ENCODE measurements at places on chromosomes 7 and 10.

DNA sequence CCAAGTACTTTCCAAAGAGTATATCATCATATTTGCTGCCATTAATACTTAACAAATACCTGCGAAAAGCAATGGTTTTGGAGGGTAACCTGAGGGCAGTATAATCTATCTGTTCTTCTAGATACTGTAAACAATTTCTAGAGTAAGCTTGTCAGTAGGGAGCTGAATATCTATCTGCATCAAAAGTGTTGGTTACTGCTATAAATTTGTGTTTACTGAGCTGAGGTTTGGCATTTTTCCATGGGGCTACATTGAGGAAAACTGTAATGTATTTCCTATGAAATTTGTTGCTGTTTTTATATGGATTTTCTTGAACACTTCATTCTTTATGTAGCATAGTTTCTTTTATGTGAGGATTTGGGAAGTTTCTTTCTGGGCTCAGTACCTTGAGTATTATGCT is 913.4 kb downstream of the CNTNAP2 start:
- no peaks in the 10 kb centered on the region for H3K36me3 ChIP-seq
- H3K4me1 ChIP-seq, result no peaks in the 10 kb centered on the region
- H3K27ac ChIP-seq, result no peak overlapping the region

- no peak for DNase-seq
- H3K36me3 ChIP-seq, result no peaks in the 10 kb centered on the region
- no peaks in the 10 kb centered on the region for H3K4me1 ChIP-seq
- no peak overlapping the region for H3K27ac ChIP-seq
- no peak overlapping the region for H3K4me3 ChIP-seq
Measured at GRCh38 chr10:113538151-113538550, 14.7 kb upstream of the HABP2 start.

GRCh38 chr10:114078346-114078745 is 34.7 kb downstream of the ADRB1 start:
- no peak for DNase-seq
- no peak overlapping the region for H3K4me3 ChIP-seq
- H3K27me3 ChIP-seq, result no peaks in the 10 kb centered on the region
- H3K27ac ChIP-seq, result no peak overlapping the region

GRCh38 chr10:17375936-17376584 is 78.3 kb downstream of the ST8SIA6 start:
- peak; percentile 81 for DNase-seq
- no peak overlapping the region for H3K4me3 ChIP-seq
- peaks cover 20% of the 10 kb centered on the region for H3K4me1 ChIP-seq

DNA sequence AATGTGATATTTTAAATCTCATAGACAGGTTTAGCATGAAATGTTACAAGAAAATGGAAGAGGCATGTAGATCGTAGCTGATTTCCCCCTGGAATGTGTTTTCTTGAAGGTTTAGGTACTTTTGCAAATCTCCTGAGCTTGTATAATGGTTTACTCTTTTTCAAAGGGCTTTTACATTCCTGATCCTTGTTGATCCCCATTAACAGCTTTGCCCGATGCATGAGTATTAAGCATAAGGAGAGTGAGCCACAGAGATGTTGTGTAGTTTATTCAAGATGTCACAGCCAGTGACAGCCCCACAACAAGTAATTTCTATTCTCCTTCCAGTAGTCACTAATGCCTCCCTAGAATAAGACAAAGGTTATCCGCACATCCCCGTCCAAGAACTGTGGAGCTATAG is 103.7 kb downstream of the SKIDA1 start:
- peaks cover 17% of the 10 kb centered on the region for H3K4me1 ChIP-seq
- H3K4me3 ChIP-seq, result no peak overlapping the region
- H3K36me3 ChIP-seq, result no peaks in the 10 kb centered on the region
- DNase-seq, result no peak

DNA sequence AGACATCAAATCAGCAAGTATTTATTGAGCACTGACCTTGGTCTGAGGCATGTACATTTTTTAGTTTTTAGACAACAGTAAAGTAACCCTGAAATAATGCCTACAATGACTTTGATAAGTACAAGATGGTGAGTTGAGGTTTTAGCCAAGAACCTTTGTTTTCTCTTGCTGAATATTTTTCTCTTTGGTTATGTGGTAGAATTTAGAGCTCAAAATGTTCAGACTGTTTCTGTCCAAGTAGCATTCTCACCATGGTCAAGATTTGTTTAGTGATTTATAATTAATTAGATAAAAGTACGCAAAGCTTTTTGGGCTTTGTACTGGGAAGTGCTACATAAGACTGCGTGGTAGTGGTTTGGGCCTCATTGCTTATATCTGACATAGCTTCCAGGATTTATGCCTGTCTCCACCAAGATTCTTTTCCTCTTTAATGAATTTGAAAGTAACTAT is 102.4 kb downstream of the KAT6B start:
- no peaks in the 10 kb centered on the region for H3K27me3 ChIP-seq
- DNase-seq, result no peak
- H3K4me1 ChIP-seq, result peaks cover 6% of the 10 kb centered on the region
- no peak overlapping the region for H3K4me3 ChIP-seq

DNA sequence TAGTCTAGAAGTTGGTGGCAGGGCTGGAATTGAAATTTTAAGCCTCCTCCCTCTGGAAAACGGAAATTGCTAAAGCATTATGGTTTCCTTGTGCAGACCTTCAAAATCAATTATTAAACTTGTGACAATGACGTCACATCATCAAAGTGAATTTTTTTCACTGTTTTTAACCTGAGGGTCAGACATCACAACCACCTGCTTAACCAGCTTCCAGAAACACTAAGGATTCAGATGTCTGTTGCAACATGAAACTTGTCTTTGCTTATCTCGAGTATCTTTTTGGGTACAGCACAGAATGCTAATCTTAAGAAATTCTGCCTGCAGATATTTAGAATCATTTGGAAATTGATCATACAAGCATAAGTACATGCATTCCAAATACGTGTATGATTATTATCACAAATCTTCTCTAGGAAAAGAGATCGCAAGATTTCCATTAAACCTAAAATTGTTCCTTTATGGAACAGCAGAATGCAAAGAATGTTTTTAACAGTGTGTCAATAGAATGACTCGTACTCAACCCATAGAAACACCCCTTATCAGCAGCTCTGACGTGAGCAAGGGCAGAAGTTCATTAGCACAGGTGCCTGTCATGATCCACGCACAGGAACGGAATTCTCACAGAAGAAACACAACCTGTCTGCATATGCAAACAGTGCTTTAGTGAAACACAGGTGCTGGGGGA is 4.1 kb upstream of the GTPBP4 start:
- H3K36me3 ChIP-seq, result no peaks in the 10 kb centered on the region
- H3K27ac ChIP-seq, result no peak overlapping the region
- H3K4me1 ChIP-seq, result peaks cover 12% of the 10 kb centered on the region
- H3K4me3 ChIP-seq, result no peak overlapping the region
- DNase-seq, result no peak

GRCh38 chr10:61321041-61321857 is 131.9 kb downstream of the TMEM26 start:
- DNase-seq, result no peak
- no peaks in the 10 kb centered on the region for H3K4me1 ChIP-seq
- H3K27ac ChIP-seq, result no peak overlapping the region
- H3K4me3 ChIP-seq, result no peak overlapping the region

- peak overlapping the region; percentile 62 for H3K4me3 ChIP-seq
- H3K4me1 ChIP-seq, result no peaks in the 10 kb centered on the region
- H3K27me3 ChIP-seq, result no peaks in the 10 kb centered on the region
- H3K27ac ChIP-seq, result no peak overlapping the region
Measured at GRCh38 chr10:132941640-132942051, 724 bp downstream of the CFAP46 start.

GRCh38 chr7:74324531-74325209 is 35.5 kb downstream of the CLIP2 start:
- no peak overlapping the region for H3K27ac ChIP-seq
- H3K36me3 ChIP-seq, result no peaks in the 10 kb centered on the region
- DNase-seq, result no peak

GRCh38 chr10:420154-421121 is 269.0 kb downstream of the DIP2C start:
- no peaks in the 10 kb centered on the region for H3K27me3 ChIP-seq
- H3K36me3 ChIP-seq, result no peaks in the 10 kb centered on the region
- no peaks in the 10 kb centered on the region for H3K4me1 ChIP-seq

- H3K4me3 ChIP-seq, result no peak overlapping the region
- no peak overlapping the region for H3K27ac ChIP-seq
- DNase-seq, result no peak
- H3K27me3 ChIP-seq, result no peaks in the 10 kb centered on the region
- no peaks in the 10 kb centered on the region for H3K4me1 ChIP-seq
Measured at GRCh38 chr7:120995654-120996053, 7.1 kb downstream of the CPED1 start.

DNA sequence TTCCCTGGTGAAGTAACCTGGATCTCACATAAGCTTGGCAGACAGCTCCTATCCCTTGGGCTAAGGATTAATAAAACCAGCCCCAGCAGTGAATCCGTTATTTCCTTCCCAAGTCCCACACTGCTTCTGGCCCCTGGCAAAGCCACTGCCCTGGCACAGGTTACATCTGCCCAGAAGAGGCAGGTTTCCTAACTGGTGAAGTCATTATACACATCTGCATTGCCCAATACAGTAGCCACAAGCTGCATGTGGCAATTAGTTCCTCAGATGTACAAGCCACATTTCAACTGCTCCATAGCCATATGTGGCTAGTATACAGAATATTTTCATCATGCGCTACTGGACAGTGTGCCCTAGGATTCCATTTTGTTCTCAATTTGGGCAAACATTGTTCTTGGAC is 273.0 kb downstream of the GRM8 start:
- H3K4me3 ChIP-seq, result no peak overlapping the region
- peaks cover 7% of the 10 kb centered on the region for H3K4me1 ChIP-seq
- no peak overlapping the region for H3K27ac ChIP-seq

Measured in GM23338 (cell line).